ENCODE measurements at places on chromosomes 3 and 15.

DNA sequence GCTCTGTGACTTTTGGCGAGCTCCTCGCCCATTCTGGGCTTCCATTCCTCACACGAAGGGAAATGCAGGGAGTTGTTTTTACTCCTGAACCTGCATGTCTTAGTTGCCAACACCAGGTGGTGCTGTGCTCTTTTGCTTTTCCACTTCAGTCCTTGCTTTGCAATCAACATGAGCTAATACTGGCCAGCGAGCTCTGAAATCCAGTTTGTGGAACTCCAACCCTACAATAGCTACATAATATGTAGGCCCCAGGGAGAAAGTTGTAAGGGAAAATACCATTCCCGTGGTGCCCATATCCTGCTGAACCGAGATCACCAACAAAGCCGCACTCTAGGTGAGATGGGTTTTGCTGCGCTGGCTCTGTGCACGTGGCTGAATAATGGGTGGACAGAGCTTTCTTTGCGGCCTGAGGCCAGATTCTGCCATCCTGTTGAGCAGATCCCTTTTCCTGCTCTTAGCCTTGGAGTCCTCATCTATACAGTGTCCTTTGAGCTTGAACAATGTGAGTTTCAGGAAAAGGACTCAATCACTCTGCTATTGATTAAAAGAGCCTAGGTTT, 25.0 kb downstream of the LSM3 start:
- DNase-seq: peak; percentile 42

GRCh38 chr3:141308588-141309218, 59.6 kb upstream of the ZBTB38 start:
- no peak for DNase-seq

- DNase-seq: no peak
Observed at GRCh38 chr3:23807424-23808015, 1.8 kb downstream of the UBE2E1 start.

- DNase-seq: no peak
Observed at GRCh38 chr15:78804391-78804792, 6.9 kb downstream of the ADAMTS7 start.

DNA sequence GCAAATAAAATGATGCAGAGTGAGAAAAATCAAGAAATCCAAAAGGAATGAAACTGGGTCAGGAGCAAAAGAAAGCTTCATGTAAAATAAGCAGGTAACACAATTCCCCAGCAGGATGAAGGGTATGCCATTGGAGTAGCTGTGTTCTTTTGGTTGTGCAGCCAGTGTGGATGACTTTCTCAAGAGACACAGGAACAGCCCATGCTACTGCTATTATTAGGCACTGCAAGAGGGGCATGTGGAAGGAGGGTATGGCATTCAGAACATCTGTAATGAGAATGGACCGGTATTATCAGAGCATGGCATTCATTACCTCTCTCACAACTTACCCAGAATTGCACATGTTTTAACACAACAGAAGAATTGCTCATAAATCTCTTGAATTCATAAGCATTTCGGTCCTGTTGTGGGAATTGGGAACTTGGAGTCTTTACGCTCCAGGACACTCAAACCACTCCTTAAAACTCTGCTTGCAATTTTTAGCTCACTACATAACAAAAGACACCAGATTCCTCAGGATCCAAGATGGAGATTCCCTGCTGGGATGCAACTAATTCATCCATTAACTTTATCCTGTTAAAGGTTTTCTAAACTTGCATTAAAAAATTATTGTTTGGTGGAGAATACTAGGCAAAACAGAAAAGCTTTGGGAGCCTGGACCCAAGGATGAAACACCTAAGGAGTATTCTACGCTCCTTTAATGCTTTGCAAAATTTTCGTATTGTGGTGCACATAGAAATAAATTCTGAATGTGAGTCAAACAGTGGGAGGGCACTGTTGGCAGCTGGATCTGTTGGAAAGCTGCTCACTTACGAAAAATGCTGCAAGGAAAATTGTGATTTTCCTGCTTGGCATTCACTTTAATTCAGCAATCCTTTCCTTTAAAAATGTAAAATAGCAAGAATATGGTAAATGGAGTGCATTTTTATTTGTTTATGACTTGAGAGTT, 34.6 kb upstream of the CDIN1 start:
- no peak for DNase-seq

- DNase-seq: no peak
Observed at GRCh38 chr3:63467392-63467791, 185.1 kb upstream of the SNTN start.

- peak; percentile 67 for DNase-seq
Observed at GRCh38 chr3:152834776-152835600, at the start of gene P2RY1. TSS of gene P2RY1 (plus strand) at chr3:152835131. CDS start at chr3:152835783, 652 bp downstream.

DNA sequence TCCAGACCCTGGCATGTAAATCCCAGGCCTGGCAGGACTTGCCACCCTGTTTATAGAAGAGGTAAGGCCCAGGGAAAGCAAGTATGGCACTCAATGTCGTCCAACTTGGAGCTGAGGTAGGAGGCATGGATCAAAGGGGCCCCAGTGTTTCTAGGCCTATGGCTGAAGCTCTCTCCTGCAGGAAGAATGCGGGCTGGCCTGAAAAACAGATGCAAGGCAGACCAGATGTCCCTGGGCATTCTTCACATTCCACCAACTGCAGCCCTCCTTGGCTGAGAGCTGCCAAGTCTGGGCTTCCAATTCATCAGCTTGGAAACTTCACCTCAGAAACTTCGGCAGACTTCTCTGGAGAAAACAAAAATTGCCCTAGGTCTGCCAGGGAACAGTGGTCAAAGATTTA, 22.2 kb downstream of the MESD start:
- no peak for DNase-seq

DNA sequence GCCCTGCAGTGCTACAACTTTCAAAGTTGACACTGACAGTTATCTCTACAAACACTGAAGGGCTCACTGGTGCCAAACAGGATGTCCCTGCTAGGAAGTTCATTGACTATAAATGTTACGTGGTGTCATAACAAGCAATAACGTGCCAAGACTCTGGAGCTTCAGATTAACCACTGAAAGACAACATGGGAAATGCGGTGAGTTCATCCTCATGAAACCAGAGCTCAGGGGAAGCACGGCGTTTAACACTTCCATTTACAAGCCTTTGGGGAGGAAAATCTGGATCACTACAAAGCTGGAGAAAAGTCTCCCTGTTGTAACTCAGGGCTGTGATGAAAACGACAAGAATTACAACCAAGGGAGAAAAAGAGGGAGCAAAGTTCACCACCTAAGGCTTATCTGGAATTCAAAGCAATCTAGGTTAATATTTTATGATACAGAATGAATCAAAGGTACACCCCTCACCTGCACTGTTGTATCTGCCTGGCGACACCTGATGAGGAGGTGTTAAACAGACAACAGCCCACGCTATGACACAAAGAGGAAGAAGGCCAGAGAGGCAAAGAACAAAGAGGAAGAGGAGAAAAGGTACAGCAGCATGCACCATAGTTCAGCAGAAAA, 27.0 kb downstream of the SHQ1 start:
- DNase-seq: no peak

- no peak for DNase-seq
Observed at GRCh38 chr3:177208781-177209180, 11.5 kb upstream of the TBL1XR1 start.

DNA sequence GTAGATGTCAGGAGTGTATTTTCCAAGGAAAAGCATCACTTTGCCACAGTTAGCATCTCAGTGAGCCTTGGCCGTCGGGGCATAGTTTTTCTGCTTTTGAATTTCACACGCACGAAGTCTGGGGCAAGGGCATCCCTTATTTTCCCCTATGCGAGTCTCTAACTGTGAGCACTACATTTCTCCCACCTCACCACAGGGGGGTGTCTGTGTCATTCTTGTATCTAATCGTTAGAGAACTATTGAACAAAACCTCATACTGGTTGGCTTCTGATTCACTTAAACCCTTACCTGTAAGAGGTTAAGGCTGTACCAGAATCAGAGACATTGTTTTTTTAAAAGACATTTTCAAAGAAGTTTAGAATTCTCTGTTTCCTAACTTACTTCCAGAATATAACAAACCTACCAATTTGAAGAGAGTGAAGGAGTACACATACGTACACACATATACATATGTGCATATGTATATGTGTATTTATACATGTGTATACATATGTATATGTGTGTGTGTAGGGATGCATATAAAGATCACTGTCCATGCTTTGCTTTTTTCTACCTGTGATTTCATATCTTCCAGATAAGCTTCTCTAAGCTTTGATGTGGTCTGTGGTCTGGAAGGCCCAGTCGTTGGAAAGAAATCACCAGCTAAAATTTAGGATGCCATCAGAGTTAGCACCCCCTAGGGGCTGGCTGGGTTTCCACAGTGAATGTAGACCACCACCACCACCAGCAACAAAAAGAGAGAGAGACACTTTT, 49.4 kb downstream of the MYZAP start:
- DNase-seq: no peak

GRCh38 chr3:187252311-187252710, 39.2 kb downstream of the MASP1 start:
- no peak for DNase-seq

- DNase-seq: no peak
Observed at GRCh38 chr15:92846741-92847140, 53.4 kb upstream of the CHD2 start.

DNA sequence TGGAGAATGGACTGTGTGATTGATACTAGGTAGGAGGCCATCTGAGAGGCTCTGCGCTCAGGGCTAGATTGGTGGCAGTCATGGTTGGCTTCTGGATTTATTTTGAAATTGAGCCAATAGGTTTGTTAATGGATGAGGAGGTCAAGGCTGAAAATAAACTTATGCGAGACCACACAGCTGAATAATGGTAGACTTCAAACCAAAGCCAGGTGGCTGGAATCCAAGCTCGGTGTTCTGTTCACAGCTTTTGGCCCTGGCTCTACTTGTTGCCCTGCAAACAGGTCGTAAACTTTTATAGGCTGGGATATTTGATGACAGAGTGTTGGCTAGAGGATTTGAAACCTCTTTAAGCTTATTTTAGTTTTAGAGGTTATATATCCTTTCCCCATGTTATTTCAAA, 160.4 kb downstream of the CHL1 start:
- no peak for DNase-seq

DNA sequence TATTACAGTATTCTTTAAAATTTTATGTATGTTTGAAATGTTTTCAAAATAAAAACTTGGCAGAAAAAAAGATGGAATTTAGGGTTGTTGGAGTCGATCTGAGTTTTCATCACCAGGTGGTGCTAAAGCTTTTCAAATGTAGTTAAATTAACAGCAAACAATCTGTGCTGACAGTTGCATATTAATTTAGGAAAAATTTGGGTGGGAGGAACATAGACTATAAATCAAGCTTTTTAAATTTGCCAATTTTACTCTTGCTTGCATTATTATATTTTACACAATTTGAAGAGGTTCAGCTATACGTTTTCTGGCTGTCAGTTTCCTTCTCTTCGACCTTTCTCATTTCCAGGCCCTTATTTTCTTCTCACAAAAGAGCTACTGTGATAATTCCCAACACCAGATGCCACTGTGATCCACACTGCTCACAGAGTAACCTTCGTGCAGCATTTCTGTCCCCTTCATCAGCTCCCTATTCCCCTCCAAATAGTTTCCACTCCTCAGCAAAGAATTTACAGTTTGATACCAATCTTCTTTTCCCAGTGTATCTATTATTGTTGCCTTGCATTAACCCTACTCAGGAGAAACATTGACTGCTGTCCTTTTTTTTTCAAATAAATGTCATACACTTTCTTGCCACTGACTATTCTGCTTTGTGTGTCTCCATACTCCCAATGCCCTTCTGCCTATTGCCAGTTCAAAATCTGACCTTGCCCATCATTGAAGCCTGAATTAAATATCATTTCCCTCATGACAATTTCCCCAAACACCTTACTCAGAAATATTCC, 53.4 kb upstream of the EIF5A2 start:
- DNase-seq: no peak

GRCh38 chr3:181794011-181794790, 82.5 kb downstream of the SOX2 start:
- no peak for DNase-seq

GRCh38 chr15:27438403-27439375, 467.7 kb downstream of the GABRG3 start:
- no peak for DNase-seq

DNA sequence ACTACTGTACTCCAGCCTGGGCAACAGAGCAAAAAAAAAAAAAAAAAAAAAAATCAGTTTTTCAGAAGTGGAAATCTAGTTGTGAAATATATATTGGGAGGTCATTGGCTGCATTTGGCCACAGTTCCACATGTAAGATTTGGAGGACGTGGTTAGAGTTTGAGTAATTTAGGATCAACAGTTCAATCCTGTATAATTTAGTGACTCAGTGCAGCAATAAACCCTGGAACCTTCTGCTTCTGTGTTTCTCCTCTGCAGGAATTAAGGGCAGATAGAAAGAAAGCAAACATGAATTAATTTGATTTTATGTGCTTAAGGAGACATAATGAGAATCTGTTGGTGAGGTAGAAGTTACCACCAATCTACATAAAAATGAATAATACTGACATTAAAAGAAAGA, 347.0 kb downstream of the PTPRG start:
- no peak for DNase-seq

- DNase-seq: no peak
Observed at GRCh38 chr3:190175490-190175889, 54.8 kb upstream of the P3H2 start.

Measured in CMK (cell line).